ENCODE measurements at places on chromosomes 5 and 9.
A peak's percentile ranks its signal among the peaks of the same experiment; 100 is the strongest.

- no peak for DNase-seq
These were observed 36.2 kb upstream of the SMARCA2 start for GRCh38 chr9:1978941-1979340.

DNA sequence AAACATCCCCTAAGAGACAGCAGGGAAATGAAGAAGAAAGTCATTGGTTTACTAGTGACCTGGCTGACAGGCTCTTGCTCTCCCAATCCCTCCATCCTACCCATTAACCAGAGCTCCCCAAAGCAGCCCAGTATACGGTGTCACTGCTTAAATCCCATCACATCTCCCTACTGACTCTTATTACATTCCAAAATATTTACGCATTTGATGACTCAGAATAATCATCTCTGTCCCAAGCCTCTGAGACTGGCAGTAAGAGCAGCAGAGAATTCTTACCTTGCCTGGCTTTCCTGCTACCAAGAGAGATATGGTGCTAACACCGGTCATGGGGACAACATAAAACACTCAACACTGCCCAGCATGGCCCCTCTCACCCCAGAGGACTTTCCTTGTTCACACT, 20.2 kb upstream of the WHRN start:
- DNase-seq, result no peak

DNA sequence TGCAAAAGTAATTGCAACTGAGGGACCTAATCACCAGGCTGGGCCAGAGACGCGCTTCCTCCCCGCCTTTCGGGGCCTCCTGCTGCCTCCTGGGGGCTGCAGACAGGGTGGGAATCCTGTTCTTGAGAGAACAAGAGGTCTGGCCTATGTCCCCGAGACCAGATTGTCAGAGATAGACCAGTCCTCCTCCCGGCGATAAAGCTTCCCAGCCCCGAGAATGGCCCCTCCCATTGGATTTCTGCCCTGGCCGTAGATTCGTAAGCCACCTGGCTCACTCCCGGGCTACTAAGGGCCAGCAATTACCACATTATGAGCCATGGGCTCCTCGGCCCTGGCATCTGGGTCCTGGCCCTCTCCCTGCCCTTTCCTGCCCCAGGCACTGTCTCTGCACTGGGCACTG, 70.4 kb downstream of the HRH2 start:
- no peak for DNase-seq

- no peak for DNase-seq
These were observed 47.7 kb upstream of the TMC1 start for GRCh38 chr9:72473474-72474261.

- no peak for DNase-seq
These were observed 41.3 kb downstream of the ZNF366 start for GRCh38 chr5:72465601-72466563.

- no peak for DNase-seq
These were observed 68.4 kb downstream of the MED27 start for GRCh38 chr9:132011309-132011708.

DNA sequence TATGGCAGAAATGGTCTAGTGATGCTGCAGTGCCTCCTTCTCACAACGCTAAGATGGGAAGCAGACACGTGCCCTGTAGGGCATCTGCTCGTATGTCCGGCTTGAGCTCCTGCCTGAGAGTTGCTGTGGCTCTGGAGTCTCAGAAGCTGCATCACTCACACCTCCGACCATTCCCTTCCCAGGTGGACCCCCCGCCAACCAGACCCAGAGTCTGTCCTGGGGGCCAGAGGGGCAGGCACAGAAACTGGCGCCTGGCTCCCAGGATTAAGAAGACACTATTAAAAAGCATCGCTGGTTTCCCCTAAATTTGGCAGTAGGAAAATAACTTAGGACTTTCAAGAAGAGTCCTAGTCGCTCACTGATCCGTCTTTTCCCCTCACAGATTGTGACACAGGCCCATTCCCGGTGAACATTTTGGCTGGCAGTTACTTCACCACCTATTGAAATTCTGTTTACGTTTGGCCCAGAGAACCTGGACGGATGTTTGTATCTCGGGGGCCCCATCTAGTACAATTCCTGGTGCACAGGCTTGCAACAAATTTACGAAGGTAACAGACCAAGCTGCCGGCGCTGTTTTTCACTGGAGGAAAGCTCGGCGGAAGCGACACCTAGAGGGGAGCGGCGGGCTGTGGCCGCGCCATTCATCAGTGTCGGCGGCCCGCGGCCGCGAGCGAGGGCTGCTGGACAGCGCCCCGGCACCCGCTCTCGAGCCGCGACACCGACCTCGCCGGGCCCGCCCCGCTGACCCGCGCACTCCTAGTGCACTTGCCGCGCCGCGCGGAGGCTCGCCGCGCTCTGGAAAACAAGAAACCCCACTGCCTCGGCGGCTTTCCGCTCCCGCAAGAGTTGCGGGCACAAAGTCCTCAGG, 1.6 kb downstream of the FSTL4 start:
- DNase-seq, result peak; percentile 45

GRCh38 chr5:138963763-138964371, 88.7 kb upstream of the LRRTM2 start:
- DNase-seq, result no peak

GRCh38 chr5:96001262-96001661, 39.6 kb upstream of the ELL2 start:
- no peak for DNase-seq

- no peak for DNase-seq
These were observed 44.4 kb downstream of the RXRA start for GRCh38 chr9:134370638-134371037.

DNA sequence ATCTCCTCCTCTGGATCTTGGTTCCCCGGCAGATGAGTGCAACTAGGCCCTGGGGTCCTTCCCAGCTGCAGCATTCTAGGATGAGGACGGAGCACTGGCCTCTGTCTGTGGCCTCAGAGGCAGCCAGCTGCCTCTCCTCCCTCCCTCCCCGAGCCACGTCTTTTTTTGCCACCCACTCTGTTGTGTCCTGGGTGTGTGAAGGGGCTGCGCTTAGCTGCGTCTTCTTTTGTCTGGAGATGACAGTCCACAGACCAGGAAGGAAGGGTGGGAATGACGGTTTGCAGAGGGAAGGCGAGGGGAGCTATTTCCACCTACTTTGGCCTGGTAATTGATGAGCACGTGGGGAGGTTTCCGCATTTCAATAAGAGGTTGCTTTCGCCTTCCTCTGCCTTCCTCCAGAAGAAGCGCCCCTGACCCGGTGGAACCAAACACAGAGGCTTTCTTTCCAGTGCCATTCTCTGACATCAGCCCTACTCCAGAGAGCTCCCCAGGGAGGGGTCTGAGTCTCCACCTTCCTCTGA, 34.5 kb upstream of the GABRP start:
- no peak for DNase-seq

GRCh38 chr5:159972538-159973362, 36.2 kb upstream of the TTC1 start:
- no peak for DNase-seq

All from NCI-H510A treated with DMSO at 0.1 percent for 48 hours (cell line).